NCI-H1105 (cell line): ENCODE measurements at places on chromosomes 2 and 18.

- no peak for DNase-seq
Observed at GRCh38 chr2:233098618-233099017, 38.5 kb downstream of the INPP5D start.

- DNase-seq: no peak
Observed at GRCh38 chr2:48249025-48249424, 280.9 kb upstream of the STON1 start.

GRCh38 chr2:18265614-18266586 is 294.6 kb downstream of the RDH14 start:
- no peak for DNase-seq

- DNase-seq: no peak
Observed at GRCh38 chr2:46179037-46179621, 118.1 kb upstream of the EPAS1 start.

DNA sequence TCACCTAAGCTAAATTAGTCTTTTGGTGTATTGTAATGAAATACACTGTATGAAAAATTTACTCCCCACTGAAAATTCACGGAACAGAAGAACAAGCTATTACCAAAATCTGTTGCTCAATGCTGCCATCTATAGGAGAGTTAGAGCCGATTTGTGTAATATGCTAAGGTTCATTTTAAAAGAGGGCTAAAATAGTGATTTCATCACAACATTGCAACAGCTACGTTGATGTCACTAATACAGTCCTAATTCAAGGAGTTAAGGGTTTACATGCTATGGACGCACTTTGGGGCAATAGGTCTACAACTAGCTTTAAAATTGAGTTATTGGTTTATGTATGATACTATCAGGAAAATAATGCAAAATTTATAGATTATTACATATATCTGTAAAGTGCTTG is 3.0 kb upstream of the IRS1 start:
- DNase-seq: peak; percentile 35

DNA sequence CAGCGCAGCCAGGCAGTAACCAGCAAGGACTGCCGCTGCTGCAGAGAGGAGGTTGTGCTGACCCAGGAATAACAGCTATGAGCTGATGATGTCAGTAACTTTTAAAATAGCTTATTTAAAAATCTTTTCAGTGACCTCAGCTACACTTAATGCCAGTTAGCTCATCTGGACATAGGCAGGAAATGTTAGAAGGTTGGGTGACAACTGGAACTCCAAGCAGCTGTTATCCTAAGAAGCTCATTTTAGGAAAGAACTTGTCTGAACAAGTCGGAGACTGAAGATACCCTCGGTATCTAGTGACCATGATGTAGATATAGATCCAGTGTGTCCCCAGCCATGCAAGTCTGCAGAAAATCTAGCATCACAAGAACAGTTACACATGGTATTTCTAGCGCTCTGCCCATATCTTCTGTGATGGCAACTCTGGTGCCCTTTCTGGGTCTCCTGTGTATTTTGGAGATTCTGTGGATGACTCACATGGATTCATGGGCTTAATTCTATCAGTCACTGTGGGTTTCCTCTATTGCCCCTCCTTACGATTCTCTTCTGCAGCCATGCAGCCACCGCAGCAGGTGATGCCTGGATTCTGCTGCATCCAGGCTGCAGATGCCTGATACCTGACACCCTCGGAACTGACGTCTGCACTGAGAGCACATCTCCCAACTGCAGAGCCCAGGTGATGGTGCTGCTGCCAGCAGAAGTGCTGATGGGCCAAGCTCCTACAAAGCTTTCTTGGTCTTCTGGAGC is 19.8 kb upstream of the PLEK start:
- no peak for DNase-seq

DNA sequence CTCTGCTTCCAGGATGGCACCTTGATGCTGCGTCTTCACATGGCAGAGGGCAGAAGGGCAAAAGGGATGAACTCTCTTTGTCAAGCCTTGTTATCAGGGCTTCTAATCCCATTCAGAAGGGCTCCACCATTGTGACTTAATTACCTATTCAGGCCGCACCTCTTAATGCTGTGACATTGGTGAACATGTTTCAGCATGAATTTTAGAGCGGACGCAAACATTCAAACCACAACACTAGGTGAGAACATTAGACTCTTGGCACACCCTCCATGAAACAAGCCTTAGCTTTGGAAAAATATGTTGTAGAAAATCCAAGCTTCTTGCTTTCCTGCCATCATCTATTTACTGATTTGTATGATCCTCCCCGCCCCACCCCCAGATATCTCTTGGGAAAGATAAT is 17.9 kb downstream of the DAW1 start:
- peak; percentile 60 for DNase-seq
